ENCODE measurements at places on chromosomes 5 and 9.

- DNase-seq: no peak
Observed at GRCh38 chr5:176384366-176384930, 4.0 kb downstream of the NOP16 start.

DNA sequence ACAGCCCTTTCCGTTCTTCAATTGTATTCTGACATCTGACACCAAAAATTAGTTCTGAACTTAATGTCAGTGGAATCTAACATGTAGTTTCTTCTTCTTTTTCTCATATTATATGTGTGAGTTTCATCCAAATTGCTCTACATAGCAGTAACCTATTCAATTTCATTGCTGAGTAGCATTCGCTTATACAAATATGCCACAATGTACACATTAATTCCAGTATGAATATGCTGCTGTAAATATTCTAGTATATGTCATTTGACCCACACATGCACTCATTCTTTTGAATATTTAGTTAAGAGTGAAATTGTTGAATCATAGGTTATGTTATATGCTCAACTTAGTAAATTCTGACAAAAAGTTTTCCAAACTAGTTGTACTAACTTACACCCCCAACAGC is 550.9 kb downstream of the CHSY3 start:
- DNase-seq: no peak

DNA sequence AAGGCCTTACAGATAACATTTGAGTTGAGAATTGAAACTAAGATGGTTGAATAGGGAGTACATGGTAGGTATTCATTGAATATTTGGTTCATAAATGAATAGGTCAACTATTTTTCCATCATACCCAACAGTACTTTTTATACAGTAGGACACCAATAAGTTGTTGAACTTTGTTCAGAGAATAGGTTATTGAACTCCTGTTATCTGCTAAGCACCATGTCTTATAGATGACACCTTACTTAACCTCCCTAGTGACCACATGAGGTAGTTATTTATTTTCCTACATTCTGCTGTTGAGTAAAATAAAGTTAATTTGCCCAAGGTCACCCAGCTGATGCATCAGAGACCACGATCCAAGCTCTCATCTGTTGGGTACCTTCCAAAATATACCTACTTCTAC is 49.6 kb upstream of the ATP10B start:
- DNase-seq: no peak

DNA sequence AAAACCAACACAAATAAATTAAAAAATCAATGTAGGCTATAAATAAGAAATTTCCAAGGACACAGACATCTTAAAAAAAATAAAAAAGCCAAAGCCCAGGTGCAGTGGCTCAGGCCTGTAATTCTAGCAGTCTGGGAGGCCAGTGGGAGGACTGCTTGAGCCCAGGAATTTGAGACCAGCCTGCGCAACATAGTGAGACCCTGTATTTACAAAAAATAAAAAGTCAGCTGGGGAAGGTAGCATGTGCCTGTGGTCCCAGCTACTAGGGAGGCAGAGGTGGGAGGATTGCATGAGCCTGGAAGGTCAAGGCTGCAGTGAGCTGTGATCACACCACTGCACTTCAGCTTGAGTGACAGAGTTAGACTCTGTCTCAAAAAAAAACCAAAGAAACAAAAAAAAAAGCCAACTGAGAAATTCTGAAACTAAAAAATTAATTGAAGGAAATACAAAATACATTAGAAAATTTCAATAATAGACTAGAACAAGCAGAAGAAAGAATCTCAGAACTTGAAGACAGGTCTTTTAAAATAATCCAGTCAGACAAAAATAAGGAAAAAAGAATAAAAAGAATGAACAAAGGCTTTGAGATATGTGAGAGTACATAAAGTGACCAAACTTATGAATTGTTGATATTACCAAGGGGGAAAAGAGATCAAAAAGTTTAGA is 149.5 kb upstream of the PANK3 start:
- DNase-seq: no peak

- DNase-seq: no peak
Observed at GRCh38 chr5:154220625-154221024, 30.1 kb downstream of the GALNT10 start.

GRCh38 chr5:181221105-181221791 is 1.8 kb upstream of the TRIM41 start:
- DNase-seq: no peak

- peak; percentile 76 for DNase-seq
Observed at GRCh38 chr9:113620377-113621161, 157.0 kb downstream of the RGS3 start.

GRCh38 chr5:132850066-132850465 is 16.2 kb downstream of the GDF9 start:
- DNase-seq: no peak

GRCh38 chr5:134131578-134132350 is 17.3 kb downstream of the TCF7 start:
- DNase-seq: no peak

DNA sequence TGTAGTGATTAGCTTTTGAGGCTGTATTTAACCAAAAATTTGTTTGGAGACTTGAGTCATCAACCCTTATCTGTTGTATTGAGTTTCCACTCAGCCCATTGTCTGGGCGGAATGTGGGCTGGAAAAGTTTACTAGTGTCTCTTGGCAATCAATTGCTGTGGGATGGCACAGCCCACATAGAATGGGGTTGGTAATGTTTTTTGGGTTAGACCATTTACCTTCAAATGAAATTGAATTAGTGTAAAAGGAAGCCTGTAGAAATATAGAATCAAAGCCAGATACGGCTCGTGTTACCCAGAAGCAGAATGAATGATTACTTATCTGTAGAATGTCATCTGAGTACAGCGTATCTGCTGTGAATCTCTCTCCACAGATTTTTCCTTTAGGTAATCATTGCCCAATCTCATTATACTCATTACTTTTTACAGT is 142.9 kb downstream of the AOPEP start:
- DNase-seq: no peak

GRCh38 chr5:61461417-61461816 is 129.4 kb downstream of the ZSWIM6 start:
- no peak for DNase-seq

DNA sequence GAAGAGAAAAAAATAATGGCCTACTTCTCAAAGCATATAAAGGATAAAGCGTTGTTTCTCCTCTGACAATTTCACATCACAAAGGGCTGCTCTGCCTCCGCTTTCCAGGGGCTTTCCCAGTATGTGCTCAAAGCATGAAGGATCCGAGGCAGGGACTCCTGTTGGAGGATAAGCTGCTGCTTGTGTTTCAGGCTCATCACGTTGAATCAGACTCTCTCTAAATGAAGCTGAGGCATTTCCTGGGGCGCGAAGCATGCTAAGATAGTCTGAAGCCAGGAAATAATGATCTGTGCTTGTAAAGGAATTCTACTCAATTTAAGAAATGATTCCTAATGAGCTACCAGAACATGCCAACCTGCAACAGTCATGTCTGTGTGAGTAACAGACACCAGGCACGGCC is 97.5 kb downstream of the MARCHF11 start:
- no peak for DNase-seq

DNA sequence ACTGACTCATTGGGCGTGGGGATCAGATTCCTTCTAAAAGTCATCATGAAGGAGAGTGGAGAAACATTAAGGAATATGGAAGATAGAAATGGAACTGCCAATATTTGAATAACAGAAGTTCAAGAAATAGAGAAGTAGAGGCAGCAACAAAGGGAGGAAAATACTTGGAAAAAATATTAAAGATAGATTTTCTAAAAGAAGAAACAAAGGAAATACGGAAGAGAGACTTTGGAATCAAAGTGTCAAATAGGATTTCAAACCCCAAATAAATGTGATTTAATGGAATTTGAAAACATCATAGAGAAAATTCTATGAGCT is 605.1 kb upstream of the KLF4 start:
- DNase-seq: no peak

- DNase-seq: no peak
Observed at GRCh38 chr5:83956386-83956785, 235.7 kb upstream of the HAPLN1 start.

- no peak for DNase-seq
Observed at GRCh38 chr9:121182989-121183388, 18.7 kb downstream of the RAB14 start.

DNA sequence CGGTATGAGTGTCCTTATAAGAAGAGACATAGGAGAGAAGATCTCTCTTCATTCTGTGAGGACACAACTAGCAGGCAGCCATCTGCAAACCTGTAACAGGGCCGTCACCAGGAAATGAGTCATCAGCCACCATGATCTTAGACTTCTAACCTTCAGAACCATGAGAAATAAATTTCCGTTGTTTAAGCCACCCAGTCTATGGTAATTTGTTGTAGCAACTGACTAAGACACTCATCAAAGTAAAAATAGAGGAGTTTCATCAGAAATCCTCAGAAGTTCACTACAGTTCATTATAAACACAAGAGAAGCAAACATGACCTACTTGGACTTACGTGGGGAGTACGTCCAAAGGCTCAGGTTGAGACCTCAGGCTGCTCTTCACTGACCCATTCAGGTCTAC is 357.7 kb downstream of the SEMA5A start:
- DNase-seq: peak; percentile 58

DNA sequence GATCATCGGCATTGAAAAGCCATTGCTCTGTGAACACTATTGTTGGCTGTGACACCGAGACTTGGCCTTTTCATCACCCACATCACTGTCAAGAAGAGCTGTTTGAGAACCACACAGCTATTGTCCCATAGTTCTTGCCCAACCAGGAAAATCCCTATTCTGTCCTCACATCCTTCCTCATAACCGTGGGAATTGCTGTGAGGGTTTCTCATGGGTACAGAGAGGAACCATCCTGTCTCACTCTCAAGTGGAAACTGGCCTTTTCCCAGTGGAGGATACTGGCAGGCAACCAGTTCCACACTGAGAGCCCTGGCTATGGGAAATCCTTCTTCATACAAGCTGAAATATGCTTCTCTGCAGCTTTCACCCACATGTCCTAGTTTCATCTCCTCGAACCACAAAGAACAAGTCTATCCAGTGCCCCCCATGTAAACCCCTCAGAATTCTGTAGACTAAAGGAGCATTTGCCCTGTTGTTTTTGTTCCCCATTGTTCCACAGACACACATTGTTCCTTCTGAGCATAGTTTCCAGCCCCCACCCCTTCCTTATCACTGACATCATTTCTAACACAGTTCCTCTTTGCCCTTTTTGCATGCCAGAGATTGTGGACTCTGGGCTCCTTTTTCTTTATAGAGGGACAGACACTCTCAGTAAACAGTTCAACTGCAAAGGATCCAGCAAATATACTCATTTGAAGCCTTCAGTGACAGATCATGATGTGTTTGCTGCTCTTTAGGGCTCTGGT is 57.8 kb upstream of the C5orf46 start:
- no peak for DNase-seq

GRCh38 chr5:157990583-157991181 is 131.7 kb upstream of the CLINT1 start:
- DNase-seq: no peak

- no peak for DNase-seq
Observed at GRCh38 chr9:124045076-124045829, 33.7 kb downstream of the LHX2 start.

DNA sequence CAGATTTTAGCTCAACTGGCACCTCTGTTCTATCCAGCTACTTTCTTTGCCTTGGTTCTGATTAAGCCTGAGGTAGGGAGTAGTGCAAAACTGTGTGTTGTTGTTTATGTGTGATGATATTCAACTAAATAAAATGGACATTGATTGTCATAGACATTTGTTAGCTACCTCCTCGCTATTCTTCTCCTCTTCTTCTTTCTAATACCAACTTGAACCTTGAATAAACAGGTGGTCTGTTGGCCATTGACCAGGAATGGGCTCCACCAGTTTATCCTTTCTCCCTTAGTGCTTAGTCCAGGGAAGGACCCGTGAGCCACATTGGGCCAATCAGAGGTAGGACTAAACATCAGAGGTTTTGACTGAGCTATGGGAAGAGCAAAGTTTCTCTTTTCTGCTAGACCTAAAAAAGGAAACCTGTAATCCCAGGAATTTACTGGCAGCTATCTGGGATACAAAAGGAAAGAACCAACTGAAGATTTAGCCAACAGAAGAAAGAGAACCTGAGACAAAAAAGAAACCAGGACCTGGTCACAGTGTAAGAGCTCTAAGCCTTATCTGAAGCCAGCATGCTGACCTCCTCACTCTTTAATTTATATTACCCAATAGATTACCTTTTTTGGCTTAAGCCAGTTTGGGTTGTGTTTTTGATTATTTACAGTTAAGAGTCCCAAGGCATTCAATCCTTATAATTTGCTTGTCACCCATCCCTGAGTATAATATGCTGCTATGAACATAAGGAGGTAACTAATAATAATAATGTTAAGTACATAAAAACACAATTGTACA is 5.3 kb upstream of the RNF145 start:
- DNase-seq: no peak

GRCh38 chr5:160629003-160629402 is 207.3 kb downstream of the PTTG1 start:
- DNase-seq: no peak

GRCh38 chr9:89848060-89849040 is 243.5 kb downstream of the GADD45G start:
- no peak for DNase-seq

DNA sequence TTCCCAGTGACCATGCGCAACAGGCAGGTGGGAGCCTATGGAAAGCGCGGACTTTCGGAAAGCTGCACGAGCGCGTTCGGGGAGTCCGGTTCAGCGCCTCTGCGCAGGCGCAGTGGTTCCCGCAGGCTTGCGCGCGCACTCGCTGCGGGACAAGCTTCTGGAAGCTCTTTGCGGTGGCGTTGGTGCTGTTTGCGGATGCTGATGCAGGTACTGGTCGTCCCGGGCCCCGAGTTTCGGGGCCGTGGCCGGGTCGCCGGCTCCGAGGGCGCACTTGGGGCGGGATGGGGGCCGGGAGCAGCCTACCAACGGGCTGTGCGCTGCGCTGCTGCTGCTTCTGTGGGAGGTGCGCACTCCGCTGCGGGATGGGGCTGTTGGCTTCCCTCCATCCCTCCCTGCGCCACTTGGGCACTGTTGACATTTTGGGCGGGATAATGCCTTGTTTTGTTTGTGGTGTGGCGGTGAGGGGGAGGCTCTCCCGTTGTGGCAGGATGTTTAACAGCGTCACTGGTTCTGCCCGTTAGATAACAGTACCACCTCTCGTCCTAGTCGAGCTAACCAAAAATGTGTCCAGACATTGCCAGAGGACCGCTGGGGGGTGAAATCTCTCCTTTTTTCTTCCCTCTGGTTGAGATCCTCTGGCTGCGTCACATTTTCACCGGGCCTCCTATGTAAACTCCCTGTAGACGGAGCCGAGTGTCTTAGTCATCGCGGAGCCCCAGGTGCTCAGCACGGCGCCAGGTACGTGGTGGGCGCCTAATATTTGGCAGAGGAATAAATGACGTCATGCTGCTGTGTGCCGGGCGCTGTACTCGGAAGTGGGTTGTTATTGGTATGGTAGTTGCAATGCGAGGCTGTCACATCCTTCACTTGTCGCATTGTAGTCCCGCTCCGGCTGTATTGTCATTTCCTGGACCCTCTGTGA is at the start of gene ZNF483:
Gene ZNF483 (plus strand): TSS at position 124 of the 922 bp plus-strand sequence. CDS start 2,217 bp downstream, outside the sequence.
- DNase-seq: peak; percentile 32

All from AG04450 (cell line).